HFFc6 (cell line): ENCODE measurements at places on chromosomes 6 and 20.

GRCh38 chr6:31968791-31969711 lies 2.9 kb downstream of the DXO start:
- DNase-seq = no peak

DNA sequence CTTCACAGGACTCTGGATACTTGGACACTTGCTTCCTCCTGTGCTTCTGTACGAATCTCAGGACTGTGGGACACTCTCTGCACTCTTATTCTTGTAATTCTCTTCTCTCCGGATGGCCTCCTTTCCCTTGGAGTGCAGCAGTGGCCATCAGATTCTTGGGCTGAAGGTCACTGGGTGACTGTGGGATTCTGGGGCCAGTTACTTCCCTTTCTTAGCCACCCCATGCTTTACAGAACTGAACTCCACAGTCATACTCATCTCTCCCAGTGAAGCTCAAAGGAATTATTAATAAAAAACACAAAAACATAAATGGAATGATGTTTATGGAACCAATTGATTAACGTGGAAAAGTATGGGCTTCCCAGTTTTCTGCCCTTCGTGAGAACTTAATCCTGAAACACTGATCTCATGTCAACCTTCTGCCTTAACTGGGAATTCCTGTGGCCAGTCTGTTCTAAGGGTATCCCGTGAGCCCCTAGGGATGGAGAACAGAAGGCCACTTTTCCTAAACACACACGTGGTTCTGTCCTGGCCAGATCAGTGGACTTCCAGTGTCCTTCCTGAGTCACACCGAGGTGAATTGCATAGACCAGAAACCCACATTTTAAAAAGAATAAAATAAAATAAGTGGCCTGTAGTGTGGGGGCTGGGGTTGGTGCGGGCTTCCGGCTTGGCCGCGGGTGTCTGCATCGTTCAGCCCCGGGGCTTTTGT lies 23.6 kb upstream of the HLA-E start:
- no peak for DNase-seq

GRCh38 chr20:48608756-48609155 lies 219.0 kb downstream of the PREX1 start:
- no peak for DNase-seq

- no peak for DNase-seq
Observed at GRCh38 chr6:137941995-137942394, 74.9 kb downstream of the TNFAIP3 start.

DNA sequence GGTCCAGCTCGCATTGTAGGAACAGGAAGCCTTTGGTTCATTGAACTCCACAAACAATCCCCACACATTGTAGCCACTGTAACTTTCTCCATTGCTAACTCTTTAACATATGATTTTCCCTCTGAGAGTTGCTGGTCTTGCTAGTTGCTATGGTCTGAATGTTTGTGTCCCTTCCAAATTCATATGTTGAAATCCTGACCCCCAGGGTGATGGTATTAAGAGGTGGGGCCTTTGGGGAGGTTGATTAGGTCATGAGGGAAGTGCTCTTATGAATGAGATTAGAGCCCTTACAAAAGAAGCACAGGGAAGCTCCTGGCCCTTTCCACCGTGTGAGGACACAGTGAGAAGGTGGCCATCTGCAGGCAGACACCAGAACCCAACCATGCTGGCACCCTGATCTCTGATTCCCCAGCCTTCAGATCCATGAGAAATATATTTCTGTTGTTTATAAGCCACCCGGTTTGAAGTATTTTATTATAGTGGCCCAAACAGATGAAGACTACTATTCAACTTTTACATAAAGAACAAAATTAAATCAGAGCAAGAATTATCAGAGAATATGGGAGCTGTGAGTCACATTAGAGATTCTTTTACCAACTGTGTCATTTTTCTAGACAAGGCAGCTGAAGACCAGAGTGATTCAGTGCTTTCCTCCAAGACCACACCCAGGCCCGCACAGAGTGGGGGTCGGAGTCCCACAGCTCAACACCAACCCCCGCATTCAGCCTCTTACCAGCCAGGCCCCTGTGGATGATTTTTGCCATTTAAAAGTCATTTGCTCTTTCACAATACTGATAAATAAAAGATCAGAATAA lies 143.0 kb downstream of the SAMD5 start:
- no peak for DNase-seq

DNA sequence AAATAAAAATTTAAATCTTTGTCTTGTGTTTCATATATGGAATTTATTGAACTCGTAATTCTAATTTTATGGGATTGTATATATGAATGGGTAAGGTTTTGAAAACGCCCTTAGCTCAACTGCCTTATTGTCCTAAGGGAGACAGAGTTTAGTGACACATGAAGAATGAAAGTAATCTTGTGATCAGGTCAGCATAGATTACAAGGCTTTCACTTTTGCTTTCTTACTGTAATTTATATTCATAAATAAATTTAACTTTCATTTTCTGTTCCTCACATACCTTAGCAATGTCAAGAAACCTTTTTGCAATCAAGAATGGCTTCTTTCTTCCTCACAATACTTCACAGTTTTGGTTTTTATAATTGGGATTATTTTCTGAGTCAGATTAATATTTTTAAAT lies 14.4 kb downstream of the KPNA5 start:
- DNase-seq = no peak

DNA sequence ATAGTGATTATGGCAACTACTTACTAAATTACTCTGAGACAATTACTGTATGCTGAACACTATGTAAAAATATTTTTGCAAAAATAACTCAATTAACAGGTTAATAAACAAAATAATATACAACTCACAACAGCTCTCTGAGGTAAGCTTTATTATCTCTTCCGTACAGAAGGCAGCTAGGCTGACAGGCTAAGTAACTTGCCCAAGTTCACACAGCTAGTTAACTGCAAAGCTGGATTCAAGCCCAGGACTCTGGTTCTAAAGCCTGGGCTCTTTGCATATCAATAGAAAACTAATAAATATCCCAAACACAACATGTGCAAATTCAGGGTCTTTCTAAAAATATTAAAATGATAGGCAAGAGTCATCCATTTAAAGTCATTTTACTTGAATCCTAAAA lies 169.5 kb upstream of the BEND3 start:
- DNase-seq = no peak

DNA sequence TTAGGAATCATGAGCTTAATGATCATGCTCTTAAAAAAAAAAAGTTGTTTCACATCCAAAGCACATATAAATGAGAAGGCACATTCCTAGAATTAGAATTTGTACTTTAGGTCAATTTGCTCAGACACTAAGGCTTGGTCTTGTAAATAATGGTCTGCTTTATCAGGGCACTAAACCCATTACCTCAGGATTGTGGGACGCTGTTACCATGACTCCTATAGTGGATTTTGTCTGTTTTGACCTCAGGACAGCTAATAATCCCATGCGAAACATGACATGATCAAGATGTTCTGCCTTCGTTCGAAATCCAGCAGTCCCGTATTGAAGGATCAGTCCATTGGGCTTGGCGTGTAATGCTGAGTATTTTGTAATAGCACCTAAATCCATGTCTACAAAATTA lies 2.4 kb downstream of the PGM3 start:
- no peak for DNase-seq
